ENCODE measurements at places on chromosomes 3 and 15. TPM values are rescaled to one million over a fixed set of nuclear protein-coding genes. Genes with fewer than 3 reads are reported as not detected.

DNA sequence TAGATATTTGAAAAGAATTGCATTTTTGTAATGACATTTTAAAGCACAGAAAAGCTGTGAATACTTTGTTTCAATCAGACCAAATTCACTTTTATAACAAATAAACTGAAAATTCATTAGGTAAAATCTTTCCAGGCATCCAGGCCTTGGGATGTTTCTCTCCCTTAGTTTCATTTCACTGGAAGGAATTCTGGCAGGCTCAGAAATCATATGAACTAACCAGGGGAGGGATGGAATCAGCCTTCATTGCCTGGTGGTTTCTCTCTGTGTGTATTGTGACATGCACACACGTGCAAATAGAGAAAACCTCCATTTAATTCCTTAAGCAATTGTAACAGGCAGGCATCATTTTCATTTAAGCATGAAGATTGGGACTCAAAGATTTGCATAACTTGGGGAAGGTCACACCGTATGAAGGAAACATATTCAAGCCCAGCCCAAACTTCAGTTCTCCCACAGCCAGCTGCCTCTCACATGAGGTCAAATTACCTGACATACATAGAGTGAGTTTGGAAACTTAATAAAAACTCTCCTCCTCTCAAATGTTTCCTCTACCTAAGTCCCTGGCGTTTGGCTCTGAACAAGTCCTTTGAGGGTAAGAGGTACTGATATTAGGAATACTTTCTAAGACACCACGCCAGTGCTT lies 376.1 kb upstream of the MCTP2 start:
- no peak for DNase-seq

- no peak for DNase-seq
Measured at GRCh38 chr3:150497956-150498355, 48.3 kb downstream of the SERP1 start.

DNA sequence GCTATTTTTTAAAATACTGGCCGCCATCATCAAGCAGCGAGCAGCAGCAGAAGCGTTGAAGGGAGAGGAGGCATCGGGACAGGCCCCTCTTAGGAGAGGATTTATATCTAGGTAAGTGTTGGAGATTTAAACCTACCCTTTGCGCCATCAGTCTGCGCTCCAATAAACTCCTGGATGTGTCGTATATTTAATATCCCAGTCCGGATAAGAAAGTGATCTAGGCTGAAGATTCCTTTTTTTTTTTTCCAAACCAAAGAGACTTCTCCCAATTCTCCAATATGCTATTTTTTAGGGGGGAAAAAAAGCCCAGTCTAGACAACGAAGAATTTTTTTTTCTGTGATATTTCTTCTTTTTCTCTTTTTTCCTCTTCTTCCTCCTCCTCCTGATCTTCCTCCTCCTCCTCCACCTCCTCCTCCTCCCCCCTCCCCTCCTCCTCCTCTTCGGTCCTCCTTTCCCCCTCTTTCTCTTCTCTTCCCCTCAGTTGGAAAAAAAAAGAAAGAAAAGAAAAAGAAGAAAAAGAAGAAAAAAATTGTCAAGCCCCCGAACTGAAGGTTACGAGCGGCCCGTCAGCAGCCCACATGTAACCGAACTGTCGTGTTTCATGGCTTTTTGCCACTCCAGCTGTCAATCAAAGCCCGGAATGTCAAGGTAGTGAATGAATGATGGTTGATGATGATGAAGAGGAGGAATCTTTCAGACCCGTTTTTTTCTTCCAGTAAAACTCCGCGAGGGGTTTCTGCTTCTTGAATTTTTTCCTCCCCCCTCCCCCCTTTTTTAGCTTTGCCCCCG lies 835 bp downstream of the MEIS2 start:
- no peak for DNase-seq

DNA sequence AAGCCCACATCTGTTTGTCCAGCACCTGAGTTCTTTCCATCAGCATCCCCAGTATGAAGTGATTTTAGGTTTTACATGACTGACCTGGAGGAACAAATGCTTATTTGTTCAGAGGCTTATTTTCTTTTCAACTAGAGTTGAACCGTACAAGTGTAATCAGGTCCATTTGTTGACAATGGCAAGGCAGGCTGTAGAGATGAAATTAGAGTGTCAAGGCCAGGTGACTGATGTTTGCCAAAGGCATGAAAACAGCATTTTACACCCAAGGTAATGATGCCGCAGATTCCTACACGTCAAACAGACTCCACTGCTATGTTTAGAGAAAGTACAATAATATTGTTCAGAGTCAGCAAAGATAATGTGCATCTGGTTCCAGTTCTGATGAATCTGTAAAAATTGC lies 96.5 kb downstream of the KCNAB1 start:
- DNase-seq: no peak

DNA sequence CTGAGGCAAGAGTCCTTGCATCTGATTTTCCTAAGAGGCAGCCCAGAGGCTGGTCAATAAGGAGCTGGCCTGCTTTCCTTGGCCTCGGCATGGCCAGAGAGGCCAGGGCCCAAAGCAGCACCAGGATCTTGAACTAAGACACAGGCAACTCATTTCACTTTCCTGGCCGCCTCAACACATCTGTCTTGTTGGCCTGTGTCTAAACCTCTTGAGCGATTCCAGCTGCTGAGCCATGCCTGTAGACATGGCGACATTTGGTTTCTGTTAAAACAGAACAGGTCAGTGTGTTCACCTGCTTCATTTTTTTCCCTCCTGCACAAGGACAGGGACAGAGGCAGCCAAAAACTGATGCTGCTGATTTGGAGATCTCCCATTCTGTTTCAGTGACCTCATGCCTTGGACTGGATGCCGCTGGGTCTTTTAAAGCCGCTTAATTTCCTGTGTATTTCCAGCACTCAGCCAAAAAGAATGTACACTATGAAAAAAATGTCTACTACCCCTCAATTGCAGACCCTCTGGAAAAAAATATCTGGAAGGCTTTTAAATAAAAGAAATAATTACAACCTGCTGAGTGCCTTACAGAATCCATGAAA lies 266.6 kb upstream of the ICE2 start:
- DNase-seq: no peak

DNA sequence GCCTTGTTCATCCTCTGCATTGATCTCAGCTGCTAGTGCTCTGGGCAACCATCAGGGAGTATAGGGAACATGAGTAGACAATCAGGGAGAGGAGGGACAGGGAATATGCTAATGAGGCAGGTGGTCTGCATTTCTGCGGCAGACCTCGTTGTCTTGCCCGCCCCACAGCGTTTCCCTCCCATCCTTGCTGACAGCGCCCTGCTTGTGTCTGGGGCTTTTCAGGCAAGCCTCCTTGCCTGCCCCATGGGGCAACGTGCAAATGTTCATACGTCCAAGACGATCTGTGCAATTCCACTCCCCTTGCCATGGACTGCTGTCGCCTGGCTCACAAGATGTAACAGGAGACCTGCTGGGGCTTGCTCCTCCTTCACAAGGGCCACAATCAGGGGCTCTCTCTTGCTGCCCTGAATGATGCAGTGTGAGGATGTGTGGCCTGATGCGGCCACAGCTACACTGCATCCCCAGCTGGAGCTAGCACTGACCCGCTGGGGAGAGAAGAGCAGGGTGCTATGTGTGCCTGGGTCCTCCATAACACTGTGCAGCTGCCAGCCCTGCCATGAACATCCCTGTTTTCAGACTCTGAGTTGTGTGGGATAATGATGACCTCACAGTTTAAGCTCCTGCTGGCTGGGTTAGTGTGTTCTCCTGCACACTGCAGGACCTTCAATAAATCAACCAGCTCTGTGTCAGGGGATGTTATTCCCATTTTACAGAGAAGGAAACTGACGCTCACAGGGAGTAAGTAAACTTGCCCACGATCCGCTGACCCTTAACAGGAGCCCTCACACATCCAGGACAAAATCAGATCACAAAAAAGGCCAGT lies 211.3 kb downstream of the KLF13 start:
- DNase-seq: no peak

- DNase-seq: no peak
Measured at GRCh38 chr15:78840661-78841375, 29.6 kb upstream of the ADAMTS7 start.

DNA sequence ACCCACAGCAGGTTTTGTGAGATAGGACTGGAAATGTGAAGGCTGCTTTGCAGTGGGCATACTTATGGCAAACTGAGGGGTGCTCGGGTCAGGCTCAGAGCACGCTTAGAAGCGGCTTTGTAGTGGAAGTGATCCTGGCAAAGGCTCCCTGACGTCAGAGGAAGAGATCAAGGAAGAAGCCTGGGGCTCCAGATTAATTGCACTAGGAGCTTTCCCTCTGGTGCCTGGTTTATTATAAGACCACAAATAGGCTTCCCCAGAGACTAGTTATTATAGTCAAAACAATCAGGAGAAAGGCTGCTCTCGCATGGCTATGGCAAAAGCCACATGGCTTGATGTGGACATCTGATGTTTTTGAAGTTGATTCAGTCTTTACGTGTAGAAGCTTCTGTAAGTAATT lies 515.1 kb downstream of the GABRG3 start:
- DNase-seq: no peak

DNA sequence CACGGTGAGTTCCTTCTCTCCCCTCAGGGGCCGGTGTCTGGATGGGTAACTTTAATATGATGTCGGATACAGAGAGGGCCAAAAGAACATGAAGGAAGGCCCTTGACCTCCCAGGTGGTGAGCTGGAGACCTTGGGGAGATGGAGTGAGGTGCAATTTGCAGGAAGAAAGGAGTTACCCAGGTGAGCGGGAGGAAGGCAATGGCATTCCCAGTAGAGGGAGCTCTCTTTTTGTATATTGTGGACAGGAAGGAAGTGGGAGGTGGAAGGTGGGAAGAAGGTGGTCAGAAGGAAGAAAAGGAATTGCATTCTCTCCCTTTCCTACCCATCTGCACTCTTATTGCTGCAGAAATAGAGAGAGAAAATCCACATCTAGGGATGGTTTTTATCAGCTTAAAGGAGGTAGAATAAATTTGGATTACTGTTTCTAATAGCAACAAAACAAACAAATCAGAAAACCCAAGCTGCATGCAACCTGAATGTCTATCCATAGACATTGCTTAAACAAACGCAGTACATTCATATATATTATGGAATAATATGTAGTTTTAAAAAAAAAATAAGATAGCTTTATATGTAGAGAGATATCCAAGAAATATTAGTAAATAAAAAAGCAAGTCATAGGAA lies 169.0 kb upstream of the TSC22D2 start:
- no peak for DNase-seq

- DNase-seq: no peak
Measured at GRCh38 chr3:155934230-155934629, 63.8 kb downstream of the GMPS start.

DNA sequence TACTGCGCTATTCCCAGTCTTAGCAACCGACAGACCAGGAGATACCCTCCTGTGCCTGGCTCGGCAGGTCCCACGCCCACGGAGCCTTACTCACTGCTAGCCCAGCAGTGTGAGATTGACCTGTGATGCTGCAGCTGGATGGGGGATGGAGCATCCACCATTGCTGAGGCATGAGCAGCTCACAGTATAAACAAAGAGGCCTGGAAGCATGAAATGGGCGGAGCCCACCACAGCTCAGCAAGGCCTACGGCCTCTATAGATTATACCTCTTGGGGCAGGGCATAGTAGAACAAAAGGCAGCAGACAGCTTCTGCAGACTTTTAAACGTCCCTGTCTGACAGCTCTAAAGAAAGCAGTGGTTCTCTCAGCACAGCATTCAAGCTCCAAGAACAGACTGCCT lies 160.3 kb downstream of the ANXA2 start:
- DNase-seq: no peak

DNA sequence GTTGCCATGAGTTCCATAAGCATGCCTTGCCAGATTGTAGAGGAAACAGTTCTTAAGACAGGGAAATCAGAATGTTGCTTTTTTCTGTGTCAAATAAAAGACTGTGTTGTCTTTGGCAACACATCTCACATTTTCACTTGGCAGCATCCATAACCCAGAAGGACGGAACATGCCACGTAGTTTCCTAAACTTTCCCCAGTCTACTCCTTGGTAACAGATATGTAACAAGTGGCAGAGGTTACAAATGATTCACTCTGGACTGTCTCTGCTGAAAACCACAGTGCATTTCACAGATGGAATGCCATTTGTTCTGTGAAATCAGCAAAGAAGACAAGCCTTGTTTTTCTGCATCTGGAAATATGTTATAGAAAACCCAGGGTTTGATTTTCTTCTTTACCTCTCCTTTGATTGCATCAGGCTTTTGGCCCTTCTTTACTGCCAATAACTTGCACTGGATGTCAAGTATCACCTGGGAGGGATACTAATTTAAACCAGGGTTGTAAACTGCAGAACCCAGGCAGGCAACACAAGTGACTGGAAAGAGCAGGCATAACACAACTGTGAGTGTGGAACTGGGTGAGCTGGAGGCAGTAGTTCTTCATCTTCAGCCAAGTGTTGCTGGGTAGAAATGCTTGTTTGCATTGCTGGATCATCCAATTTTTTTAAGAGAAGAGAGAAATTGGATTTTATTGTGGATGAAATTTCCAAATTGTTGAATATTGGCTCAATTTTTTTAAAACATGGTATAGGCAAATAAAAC lies 124.4 kb upstream of the FOXB1 start:
- DNase-seq: no peak

DNA sequence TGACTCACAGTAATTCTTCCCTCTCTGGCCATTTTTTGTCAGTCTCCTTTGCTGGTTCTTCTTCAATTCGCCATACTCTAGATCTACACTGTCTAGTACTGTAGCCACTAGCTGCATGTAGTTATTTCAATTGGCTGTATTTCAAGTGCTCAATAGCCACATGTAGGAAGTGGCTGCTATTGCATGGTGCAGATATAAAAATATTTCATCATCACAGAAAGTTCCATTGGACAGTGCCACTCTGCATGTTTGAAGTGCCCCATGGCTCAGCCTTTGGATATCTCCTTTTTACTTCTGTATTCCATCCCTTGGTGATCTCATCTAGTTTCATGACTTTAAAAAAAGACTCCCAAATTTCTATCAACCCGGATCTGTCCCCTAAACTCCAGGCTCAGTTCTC lies 22.1 kb downstream of the PPP2R3A start:
- no peak for DNase-seq

GRCh38 chr3:161552984-161553560 lies 56.5 kb downstream of the OTOL1 start:
- no peak for DNase-seq

GRCh38 chr3:26505399-26505798 lies 117.2 kb upstream of the LRRC3B start:
- no peak for DNase-seq

GRCh38 chr3:123620343-123620742 lies 35.5 kb upstream of the HACD2 start:
- no peak for DNase-seq

- DNase-seq: no peak
Measured at GRCh38 chr3:5001135-5001534, 21.9 kb downstream of the BHLHE40 start.

SMAD6 gene
- 38.9 TPM for total RNA-seq

DPH3 gene
- 27.8 TPM for total RNA-seq

PIGB gene
- 17.6 TPM for total RNA-seq

CHRNB4 gene
- 1.0 TPM for total RNA-seq
